ENCODE measurements at places on chromosomes 16 and 17. TPM values are rescaled to one million over a fixed set of nuclear protein-coding genes. Genes with fewer than 3 reads are reported as not detected.

Gene BAIAP3
- total RNA-seq = 1.6 TPM

Gene RUNDC3A
- 0.81 TPM for total RNA-seq

Gene LRRC75A
- 0.80 TPM for total RNA-seq

Gene ENPP7
- total RNA-seq = not detected

Gene SNAI3
- total RNA-seq = 0.07 TPM
